ENCODE measurements at places on chromosomes 12 and 14.

DNA sequence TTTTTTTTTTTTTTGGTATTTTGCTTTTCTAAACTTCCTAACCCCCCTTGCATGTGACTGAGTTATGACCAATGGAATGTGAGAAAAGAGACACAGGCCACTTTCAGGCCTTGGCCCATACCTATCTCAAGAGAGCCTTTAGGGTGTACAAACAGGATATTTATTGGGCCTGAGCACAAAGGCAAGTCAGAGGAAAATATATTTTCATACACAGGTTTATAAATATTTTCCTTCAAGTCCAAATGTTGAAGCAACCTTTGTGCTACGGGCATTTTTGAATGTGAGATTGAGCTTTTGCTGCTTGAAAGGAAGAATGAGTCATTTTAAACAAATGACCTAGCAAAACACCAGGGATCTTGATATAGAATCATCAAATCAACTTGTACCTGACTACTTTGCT, 228.6 kb upstream of the E2F7 start:
- peak; percentile 31 for DNase-seq

GRCh38 chr12:77835969-77836368, 5.3 kb downstream of the NAV3 start:
- no peak for DNase-seq

GRCh38 chr14:65849558-65849957, 437.0 kb downstream of the FUT8 start:
- no peak for DNase-seq

DNA sequence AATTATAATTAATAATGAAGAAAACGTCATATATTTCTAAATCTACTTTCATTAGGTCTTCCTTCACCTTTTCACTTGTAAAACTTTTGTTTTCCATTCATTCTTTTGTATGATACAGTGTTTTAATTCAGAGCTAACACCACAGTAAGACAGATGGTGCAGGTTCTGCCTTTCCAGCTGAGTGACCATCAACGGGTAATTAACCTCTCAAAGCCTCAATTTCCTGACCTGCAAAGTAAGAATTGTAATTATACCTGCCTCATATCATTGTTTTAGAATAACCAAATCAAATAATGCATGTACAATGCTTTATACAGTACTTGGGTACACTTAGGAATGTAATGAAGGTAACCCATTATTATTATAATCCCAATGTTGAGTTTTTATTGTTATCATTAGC, 157.6 kb downstream of the FOXA1 start:
- DNase-seq, result peak; percentile 16

DNA sequence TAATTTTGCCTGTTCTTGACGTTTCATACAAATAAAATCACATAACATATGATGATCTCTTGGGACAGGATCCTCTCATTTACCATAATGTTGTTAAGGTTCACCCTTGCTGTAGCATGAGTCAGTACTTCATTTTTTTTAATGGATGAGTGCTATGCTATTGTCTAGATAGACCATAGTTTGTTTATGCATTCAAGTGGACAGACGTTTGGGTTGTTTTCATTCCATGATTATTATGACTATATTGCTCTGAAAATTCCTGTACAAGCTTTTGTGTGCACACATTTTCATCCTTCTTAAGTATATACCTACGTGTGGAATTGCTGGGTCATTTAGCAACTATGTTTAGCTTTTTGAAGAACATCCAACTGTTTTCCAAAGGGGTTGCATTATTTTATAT, 325.6 kb upstream of the TMEM132C start:
- no peak for DNase-seq

- no peak for DNase-seq
Observed at GRCh38 chr12:8449355-8449859, 6.4 kb upstream of the CLEC6A start.

DNA sequence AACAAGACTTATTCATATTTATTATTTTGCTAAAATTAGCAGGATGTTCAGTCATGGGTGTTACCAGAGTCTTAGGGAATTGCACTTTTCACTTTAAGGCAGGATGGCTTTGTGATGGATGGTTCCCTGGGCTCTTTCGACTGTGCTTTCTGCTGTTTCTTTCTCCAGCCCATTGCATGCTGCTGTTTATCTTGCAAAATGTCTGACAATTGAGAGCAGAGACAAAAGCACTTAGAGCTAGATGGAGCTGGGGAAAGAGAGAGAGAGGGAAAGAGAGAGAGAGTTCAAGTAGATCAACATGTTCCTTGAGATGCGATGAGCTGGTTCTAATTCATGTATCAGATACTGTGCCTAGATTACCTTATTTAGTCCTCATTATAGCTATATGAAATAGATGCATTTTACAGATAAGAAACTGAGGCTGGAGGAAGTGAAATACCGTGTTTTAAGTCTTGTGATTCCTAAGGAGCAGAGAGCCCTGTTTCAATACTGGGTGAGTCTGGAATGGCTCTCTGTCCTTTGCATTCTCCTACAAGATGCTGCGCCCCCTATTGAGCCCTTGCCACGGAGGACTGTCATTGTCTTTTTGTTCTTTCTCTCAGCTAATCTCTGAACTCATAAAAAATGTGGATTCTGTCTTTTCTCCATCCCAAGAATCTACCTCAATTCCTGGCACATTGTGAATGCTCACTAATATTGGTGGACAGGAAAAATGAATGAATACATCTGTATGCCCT, 227.9 kb downstream of the ALG10B start:
- DNase-seq, result no peak

Data from DMS53 (cell line).